ENCODE measurements at places on chromosomes 7 and 10.
A peak's percentile ranks its signal among the peaks of the same experiment; 100 is the strongest.

DNA sequence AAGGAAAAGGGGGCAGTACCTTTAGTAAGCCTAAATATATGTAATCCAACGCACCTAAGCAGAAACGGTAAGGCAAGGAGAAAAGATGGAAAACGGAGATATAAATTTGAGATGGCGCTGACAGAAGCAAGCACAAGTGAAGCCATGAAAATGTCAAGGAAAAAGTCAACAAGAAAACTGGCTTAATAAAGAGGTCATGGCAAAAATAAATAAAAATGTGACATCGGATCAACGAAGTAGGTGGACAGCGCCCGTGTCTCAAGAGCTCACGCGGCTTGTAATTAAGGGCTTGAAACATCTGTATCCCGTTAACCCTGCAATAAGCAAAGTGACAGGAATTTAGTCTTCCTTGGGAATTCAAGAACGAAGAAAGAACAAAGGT, 611 bp downstream of the NDUFA5 start:
- no peak for DNase-seq

- no peak for DNase-seq
Measured at GRCh38 chr10:133272301-133272963, 4.2 kb downstream of the ADAM8 start.

DNA sequence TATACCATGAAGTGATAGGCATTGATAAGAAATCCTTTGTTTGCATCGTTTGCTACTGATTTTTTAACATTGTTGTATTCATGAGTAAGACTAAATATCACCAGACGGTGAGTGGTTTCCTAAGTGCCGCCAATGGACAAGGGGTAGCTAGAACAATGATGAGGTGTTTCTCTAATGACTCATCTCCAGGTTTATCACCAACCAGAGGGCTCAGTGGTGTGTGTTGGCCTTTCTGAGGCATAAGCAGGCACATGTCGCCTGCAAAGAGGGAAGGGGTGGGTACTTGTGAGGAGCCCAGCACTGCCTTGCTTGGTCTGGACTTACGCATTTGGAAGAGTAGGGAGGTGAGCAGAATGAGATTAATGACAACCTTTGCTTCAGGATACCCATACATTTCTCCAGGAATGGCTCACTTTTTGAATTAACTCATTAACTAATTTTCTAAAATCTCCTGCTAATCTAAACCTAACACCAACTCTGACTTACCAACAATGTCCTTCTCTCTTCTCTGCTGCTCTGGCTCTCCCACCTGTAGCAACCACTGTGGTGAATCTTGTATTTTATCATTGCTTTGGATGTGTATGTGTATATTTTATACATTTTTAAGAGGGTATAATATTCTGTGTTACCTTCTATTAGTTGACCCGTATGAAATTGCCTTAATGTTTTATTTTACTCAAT, 722.6 kb downstream of the GRID1 start:
- DNase-seq, result peak; percentile 88

- DNase-seq, result peak; percentile 49
Measured at GRCh38 chr10:133379152-133379800, at the start of gene PAOX. TSS of gene PAOX (plus strand) at chr10:133379262. CDS start at chr10:133379317, 55 bp downstream.

DNA sequence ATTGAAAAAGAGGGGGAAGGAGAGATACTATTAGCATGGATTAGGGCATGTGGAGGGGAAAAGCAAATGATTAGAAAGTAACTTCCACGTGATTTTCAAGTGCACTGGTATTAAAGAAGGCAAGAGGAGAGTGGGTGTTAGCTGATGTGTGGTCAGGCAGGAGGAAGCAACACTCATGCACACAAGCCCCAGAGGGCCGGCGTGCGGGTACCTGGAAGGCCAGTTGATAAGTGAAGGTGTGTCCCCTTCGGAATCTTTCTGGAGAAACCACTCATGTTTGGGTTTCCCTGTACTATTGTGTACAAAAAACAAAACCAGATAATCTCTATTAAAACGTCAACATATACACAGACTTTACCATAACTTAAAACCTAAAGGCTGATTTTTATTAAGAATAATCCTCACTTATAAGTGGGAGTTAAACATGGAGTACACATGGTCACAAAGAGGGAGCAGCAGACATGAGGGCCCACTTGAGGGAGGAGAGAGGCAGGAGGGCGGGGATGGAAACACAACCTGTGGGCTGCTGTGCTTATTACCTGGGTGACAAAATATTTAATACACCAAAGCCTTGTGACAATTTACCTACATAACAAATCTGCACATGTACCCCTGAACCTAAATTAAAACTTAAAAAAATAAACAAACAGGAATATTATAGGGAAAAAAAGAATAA, 98.9 kb downstream of the SVIL start:
- no peak for DNase-seq

DNA sequence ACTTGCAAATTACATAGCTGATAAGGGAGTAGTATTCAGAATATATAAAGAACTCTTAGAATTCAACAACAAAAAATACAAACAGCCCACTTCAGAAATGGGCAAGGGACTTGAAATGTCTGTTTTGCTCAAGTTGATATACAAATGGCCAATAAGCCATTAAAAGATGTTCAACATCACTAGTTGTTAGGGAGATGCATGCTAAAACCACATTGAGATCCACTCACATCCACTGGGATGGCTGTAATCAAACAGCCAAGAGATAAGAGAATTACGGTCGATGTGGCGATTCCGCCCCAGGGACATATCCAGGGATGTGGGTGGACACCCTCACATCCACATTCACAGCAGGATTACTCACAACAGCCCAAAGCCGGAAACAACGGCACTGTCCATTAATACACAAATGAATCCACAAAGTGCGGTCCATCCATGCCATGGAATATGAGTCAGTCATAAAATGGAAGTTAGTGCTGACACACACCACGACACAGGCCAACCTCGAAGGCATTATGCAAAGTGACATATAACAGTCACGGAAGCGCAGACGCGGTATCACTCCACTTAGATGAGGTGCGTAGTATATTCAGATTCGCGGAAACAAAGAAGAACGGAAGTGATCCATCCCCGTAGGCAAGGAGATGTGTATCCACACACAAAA, 227.8 kb downstream of the DNAJB6 start:
- peak; percentile 99 for DNase-seq

GRCh38 chr10:22682237-22683139, 31.9 kb downstream of the PIP4K2A start:
- DNase-seq, result peak; percentile 18

DNA sequence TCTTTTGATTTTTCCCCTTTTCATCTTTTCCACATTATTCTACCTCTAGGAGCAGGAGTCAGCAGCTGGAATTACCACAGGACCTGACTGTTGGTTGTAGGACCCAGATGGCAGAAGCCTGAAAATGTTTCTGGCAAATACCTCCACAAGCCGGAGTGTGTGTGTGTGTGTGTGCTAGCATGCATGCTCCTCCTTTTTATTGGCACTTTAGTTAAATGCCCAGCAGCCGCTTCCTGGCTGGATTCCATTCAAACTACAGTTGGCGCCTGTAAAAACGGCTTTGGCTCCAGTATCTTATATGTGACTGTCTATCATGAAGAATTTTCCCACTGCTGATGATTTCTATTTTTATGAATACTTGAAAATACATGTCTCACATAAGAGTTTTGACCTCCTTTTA, 319.7 kb upstream of the SP4 start:
- DNase-seq, result no peak
